ENCODE measurements at places on chromosomes 16 and 17.

GRCh38 chr17:15475631-15476354, 8.4 kb upstream of the CDRT4 start:
- peak; percentile 69 for DNase-seq

DNA sequence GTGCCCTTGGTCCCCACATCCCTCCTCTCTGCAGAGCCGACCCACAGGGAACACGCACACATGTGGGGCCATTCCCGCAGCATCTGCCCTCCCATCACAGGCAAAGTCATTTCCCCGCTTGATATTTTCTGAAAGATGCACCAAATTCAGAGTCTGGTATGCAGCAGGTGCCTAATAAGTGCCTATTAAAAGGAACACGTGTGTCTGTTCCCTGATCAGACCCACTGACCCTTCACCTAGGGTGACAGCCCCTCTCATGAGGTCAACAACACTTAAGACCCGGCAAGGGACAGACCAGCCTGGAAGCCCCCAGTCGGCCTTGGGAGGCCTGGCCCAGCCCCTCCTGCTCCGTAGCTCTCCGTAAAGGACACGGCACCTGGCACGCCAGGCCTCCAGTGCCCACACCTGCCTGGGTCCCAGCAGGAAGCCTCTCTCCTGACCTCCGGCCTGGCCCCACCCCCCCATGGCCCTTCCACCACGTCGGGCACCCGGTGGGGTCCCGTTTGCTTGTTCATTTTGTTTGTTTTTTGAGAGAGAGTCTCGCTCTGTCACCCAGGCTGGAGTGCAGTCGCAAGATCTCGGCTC, 20.0 kb downstream of the UNKL start:
- DNase-seq: no peak

- DNase-seq: no peak
Measured at GRCh38 chr17:39051001-39051585, 83.9 kb upstream of the FBXO47 start.

- DNase-seq: peak; percentile 59
Measured at GRCh38 chr16:85878875-85879274, 20.1 kb upstream of the IRF8 start.

DNA sequence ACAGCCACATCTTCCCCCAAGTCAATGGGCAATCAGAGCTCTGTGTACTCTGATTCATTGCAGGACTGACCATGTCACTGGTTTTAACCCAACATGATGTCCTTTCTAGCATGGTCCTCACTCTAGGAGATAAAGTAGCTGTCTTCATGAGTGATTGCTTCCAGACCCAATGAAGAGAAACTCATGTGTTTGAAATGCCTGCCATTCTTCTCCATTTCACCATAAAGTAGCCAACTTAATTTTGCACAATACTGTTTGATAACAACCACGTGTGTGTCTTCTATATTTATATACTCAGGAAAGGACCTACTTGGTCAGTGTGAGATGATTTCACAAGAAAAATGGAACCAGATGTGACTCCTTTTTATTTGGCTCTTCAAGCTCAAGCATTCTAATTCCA, 172.5 kb downstream of the AXIN2 start:
- DNase-seq: no peak

GRCh38 chr17:72008236-72008876, 112.5 kb upstream of the SOX9 start:
- DNase-seq: peak; percentile 11

DNA sequence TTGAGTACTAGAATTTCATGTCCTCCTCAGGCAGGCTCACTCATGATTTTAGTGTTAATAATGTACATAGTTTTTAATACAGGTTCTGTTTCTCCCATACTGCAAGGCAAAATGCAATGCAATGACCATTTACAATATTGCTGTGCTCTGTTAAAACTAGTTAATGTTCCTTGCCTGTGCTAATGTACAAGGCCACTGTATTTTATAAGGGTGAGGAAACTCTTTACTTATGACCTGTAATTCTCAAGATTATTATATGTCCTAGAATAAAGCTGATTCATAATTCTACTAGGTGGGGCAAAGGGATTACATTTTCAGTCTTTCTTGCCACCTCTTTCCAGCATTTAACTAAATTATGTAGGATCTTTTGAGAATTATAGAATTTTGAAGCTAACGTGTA, 19.4 kb downstream of the TMIGD1 start:
- no peak for DNase-seq

DNA sequence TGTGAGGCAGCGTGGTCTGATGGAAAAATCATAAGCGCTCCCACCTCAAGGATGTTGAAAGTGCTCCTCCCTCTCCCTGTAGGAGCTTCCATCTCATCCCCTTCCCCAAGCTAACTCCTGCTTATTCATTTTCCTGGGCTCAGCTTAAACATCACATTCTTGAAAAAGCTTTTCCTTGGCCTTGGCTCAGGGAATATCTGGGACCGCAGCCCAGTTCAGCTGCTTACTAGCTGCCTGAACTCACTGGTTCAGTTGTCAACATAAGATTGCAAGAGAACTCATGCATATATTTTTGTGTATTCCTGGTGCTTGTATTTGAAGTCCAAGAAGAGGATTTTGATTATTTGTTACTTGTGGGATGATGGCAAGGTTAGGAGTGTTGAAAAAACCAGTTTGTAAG, 91.5 kb downstream of the UTP18 start:
- DNase-seq: no peak

DNA sequence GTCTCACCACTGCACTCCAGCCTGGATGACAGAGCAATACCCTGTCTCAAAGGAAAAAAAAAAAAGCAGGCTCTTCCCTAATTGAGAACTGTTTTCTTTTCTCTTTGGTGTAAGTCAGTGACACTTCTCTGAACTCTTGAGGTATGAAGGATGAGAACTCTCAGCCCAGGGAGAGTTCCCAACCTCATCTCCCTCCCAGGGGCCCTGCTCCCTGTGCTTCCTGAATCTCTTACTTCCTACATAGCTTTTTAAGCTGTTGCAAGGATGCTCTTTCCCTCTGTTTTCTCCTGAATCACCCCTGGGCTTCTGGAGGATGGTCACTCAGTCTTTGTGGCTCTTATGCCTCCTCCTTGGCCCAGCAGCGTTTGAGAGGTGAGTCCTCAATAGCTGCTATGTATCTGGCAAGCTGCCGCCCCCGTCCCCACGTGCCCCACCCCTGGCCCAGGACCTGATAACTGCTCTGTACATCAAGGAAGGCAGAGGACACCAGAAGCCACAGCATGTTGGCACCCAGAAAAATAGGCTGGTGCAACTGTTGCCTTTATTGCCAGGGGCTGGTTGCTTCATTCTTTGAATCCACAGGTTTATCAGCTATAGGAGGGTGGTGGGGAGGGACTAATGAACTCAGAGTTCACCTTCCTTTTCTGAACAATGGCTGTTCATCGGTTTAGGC, 24.0 kb downstream of the IGF2BP1 start:
- peak; percentile 92 for DNase-seq

GRCh38 chr17:2190014-2190413, 113.6 kb downstream of the SMG6 start:
- DNase-seq: no peak

DNA sequence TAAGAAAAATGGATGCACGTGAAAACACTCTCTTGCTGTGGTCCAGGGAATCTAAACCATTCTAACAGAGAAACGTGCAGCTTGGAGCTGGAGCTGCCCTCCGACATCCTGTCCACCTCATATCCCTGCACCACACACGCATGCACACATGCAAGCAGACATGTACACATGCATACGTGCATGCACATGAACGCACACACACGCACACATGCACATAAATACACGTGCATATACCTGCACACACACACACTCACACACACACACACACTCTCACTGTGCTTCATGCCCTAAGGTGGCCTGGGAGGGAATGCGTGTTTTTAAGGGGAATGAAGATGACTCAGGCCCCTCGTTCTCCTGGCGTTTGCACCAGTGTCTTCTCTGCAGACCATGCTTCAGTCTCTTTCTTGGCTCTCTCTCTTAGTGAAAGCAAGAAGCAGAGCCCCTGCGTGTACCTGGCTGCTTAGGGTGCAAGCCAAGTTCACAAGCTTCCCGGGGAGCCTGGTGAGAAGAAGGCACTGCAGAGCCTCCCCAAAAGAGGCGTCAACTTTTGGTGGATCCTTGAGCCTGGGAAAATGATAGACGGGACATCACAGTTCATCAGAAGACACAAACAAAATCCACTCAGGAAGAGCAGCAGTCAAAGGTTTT, 72.8 kb downstream of the GOSR1 start:
- DNase-seq: no peak

DNA sequence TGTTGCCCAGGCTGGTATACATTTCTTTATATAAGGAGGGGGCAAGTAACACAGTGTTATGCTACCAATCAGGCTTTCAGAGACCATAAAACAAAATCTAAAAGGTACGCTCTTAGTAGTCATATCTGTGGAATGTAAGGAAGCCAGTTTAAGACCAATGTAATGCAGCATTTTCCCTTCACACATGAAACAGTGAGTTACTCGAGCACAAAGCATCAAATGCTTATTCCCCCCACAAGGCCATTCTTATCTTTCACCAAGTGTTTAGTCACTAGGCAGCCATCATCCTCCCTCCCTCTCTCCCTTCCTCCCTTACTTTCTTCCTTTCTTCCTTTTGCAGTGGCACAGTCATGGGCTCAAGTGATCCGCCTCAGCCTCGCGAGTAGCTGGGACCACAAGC, 12.8 kb downstream of the HMOX2 start:
- DNase-seq: peak; percentile 75

- DNase-seq: no peak
Measured at GRCh38 chr16:17451843-17452242, 18.9 kb downstream of the XYLT1 start.

DNA sequence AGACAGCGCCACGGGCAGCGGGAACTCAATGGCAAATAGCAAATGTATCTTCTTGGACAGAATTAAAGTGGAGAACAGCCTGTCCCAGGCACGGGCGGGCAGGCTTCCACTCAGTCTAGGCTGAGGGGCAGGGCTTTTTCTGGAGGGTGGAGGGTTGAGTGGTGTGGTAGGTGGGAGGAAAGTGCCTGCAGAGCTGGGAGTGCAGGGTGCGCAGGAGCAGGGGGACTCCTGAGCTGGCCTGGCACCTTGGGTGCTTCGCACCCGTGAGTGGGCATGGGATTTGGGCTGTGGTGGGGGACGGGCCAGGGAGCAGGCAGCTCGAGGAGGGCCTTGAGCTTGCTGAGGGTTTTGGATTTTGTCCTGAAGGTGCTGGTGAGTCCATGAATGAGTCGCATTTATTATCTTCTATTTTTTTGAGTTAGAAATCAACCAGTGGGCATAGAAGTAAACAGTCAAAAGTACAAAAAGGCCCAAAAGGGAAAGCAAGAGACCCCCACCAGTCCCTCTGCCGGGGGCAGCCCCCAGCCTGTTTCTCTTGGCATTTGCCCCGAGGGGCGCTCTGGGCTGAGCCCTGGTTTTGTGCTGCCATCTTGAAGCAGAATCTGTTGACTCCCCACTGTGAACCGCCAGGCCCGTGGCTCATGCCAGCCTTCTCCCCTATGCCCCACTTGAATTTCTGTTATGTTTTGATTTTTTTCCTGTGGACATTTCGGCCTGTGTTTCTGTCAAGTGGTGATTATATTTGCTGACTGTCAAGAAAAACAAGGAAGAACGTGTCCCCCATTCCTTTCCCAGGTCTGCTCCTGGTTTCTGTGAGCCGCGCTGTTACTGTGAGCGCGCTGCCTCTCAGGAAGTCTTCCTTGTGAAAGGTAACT, 8.2 kb downstream of the ADORA2B start:
- DNase-seq: no peak

DNA sequence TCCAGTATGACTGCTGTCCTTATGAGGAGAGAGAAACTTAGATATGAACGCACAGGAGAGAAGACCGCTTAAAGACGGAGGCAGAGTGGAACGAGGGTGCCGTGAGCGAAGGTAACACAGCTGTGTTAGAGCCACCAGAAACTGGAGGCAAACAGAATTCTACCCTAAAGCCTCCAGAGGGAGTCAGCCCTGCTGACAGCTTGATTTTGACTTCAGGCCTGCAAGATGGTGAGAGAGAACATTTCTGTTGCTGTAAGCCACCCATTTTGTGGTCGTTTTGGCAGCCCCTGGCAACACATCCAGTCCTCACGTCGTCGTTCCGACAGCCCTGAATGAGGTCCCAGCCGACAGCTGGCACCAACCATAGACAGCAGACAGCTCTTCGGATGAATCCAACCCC, 2.8 kb upstream of the SPATA2L start:
- DNase-seq: no peak

DNA sequence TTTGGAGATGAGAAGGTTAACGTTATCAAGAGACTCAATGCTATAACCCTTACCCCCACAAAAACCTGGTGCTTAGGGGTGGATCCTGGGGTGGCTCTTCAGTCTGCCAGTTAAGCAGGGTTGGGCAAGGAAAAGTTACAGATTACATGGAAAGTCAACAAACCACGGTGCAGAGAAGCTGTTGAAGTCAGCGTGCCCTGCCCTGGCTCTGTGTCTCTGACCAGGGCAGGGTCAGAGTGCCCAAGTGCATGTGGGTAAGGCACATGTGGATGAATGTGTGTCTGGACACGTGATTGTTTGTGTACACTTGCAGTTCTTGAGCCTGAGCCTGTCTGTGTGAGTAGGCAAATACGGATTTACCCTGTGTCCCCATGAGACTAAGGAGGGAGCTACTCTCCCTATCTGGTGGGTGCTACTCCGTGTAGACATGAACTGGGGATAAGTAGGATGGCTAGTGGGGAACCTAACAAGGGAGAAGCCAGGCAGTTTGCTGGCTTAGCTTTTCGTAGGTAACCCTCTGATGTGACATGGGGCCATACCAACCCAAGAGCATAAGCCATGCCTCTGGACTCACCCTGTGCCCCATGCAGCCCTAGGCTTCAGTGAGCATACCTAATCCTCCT, 5.5 kb downstream of the IGFBP4 start:
- DNase-seq: no peak

DNA sequence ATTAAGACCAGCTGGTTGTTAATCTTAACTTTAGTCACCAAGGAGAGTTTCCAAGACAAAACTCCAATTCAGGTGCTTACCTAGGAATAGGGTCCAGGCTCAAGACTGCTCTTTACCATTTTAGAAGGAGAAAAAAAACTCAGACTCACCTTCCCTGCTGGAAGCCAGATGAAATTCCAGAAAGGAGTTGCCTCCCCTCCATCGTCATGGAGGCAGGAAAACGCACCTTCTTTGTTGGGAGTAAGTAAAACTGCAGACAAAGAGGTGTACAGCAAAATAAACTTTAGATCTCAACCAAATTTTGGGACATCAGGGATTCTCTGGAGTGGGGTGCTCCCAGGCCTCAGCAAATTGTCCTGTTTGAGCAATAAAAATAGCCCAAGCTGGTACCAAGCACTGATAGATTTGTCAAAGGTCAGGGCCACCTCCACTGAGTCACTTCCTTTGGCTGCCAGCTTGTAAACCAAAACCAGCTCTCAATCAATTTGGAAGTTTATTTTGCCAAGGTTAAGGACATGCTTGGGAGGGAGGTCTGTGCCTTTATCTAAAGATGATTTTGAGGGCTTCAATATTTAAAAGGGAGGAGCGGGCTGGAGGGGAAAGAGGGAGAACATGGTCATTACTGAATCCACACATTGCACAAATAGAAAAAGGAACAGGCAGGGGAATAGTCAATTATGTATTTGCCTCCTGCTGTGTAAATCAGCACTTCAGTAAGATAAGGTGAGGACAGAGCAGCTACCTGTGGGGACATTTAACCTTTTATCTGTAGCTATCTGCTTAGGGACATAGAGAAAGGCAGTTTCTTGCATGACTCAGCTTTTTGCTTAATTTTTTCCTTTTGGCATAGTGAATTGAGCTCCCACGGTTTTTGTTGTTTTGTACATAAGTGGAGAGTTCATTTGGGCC, 1.5 kb upstream of the ALDH3A2 start:
- DNase-seq: no peak

- peak; percentile 65 for DNase-seq
Measured at GRCh38 chr16:21301168-21301894, 23.2 kb upstream of the CRYM start.

- peak; percentile 49 for DNase-seq
Measured at GRCh38 chr17:42342242-42343008, 45.8 kb downstream of the STAT3 start.

- peak; percentile 29 for DNase-seq
Measured at GRCh38 chr17:79803997-79804855, 7.3 kb upstream of the CBX8 start.
